ENCODE measurements at places on chromosomes 16 and 17.
A peak's percentile ranks its signal among the peaks of the same experiment; 100 is the strongest.

- no peak for DNase-seq
These were observed 117.9 kb upstream of the TNRC6C start for GRCh38 chr17:77840513-77841165.

DNA sequence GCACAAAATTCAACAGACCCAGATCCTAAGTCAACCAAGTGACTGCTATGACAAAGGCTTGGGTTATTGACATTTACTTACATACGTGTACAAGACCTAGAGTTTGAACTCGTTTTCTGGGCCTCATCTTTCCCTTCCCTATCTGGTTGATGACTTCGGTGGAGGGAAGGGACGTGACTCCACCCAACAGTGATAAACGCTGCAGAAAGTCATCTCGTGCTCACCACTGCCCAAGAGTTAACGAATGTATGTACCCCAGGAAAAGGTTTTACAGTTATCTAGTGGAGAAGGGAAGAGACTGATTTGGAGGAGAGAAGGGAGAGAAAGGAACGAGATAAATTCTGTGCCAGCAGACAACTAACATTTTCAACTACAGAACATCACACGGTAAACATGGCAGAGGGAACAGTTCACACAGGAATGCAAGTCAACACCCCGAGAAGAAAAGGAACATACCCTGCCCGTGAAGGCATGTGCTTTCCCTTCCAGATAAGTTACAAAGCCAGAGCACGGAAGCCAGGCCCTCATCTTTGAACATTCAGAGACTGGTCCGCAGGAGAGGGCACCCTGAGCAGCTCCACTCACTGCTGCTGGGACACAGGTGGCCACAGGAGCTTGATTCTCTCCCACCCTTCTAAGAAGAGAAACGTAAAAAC, 13.9 kb upstream of the CYTH1 start:
- DNase-seq = no peak

GRCh38 chr16:49912721-49913120, 56.8 kb upstream of the ZNF423 start:
- no peak for DNase-seq

DNA sequence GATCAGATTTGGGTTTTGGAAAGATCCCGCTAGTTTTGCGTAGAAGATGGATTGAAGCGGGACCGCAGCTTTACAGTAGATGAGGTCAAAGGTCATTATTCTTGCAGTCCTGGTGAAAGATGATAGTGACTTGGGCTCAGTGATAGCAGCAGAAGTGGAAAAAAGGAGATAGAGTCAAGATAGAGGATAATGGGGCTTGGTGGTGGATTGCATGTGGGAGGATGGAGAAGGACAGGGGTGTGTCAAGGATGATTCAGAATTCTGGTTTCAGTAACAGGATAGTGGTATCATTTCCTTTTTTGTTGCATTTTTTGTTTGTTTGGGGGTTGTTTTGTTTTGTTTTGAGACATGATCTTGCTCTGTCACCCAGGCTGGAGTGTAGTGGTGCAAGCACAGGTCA, 28.7 kb downstream of the CHD9NB start:
- DNase-seq = no peak

GRCh38 chr17:81027591-81028505, 7.1 kb upstream of the BAIAP2 start:
- no peak for DNase-seq

DNA sequence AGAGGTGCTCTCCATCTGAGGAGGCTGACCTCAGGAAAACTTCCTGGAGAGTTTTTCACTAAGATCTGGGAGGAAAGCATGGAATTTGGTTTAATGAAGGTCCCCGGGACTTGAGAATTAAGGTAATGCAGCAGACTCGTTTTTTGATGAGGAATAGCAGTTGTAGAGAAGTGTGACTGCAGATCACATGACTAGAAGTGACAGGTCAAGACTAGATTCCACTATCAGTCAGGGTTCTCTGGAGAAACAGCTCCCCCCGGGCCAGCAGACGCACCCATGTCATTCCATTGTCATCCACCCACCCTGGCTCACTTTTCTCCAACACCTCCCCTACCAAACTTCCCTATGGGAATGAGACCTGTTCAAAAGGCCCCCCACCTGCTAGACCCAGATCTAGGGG, 1.9 kb upstream of the DHRS13 start:
- no peak for DNase-seq

DNA sequence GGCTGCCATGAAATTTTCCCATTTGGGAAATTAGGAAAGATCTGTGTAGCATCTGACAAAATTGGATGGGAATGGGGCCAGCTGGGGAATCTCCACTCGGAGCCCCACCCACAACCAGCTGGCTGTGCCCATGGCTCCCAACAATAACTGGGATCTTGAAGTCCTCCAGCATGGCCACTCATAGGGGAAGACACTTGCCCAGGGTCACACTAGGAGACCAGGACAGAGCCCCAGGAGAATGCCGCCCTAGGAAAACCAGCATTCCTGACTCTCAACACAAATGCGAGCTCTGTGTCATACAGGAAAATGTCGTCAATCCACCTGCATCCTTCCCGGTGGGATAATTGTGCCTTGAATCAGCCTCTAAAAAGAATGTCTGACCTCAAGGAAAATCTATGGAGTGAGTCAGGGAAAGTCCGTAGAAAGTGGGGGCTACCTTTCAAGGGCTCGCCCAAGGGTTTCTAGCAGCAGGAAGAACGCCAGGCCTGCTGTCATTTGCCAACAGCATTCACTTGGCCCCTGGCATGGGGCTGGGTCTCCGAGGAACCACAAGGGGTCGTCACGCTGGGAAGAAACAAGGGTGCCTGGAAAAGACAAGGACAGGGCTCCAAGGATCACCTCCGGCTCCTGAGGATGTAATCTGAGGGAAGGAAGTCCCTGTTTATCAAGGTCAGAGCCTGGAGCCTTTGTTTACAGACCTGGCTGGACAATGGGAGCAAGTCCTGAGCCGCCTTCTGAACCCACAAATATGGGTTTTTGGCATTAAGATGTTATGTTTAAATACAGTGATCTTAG, 15.9 kb downstream of the CDH5 start:
- no peak for DNase-seq

DNA sequence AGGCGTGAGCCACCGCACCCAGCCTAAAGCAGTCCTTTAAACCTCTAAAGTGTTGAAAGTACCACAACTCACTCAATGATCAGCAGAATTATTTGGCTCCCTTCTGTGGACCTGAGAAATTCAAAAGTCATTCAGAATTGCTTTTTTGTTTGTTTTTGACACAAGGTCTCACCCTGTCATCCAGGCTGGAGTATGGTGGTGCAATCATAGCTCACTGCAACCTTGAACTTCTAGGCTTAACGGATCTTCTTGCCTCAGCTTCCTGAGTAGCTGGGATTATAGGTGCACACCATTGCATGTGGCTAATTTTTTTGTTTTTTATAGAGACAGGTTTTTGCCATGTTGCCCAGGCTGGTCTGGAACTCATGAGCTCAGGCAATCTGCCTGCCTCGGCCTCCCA, 44.3 kb downstream of the TRAF4 start:
- DNase-seq = no peak

- no peak for DNase-seq
These were observed 4.6 kb upstream of the KCNJ12 start for GRCh38 chr17:21371511-21372081.

- no peak for DNase-seq
These were observed 346.2 kb upstream of the ASIC2 start for GRCh38 chr17:33639103-33639880.

DNA sequence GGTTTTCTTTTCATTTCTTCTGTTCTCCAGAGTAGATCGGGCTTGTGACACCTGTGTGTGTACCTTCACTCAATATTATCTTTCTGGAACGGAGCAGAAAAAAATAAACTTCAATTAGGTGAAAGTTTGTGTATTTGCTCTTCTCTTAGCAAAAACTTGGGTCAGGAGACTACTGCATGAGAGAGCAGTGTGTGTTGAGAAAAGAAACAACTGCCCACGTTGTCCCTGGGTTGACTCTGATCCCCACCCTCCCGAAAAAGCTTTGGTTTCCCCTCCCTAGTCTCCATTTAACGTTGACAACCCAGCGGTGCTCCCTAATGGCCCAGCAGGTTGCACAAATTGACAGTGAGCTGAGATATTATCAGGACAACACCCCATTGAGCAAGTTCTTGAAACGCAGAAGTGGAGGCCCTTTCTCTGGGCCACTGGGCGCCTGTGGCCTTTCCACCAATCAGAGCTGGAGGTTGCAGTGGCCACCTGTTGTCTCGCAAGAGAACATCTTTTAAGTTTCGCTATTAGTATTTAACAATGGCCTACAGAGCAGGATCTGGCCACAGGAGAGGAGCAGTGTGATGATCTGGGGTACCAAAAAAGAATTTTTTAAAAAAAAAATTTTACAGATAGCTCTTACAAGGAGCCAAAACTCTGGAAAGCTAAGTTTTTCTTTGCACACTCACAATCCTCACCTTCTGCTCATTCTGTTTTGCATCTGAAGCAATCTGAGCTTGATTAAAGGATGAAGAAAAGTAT, 1.5 kb upstream of the TOX3 start:
- DNase-seq = no peak

- DNase-seq = no peak
These were observed 78.4 kb upstream of the STAC2 start for GRCh38 chr17:39304188-39304587.

DNA sequence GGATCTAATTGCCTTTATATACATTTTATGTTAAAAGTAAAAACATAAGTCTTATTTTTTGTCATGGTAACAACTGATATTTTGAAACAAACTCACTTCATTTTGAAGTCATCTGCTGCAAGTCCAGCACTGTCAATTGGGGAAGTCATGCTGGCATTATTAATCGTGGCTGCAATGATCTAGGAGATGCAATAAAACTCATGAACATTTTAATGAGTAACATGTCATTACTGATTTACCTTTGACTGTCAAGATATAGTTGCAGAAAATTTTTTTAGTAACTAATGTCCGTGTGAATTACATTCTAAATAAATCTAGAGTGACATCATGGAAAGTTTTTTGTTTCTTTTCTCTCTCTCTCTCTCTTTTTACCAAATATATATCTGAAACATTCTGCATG, 17.3 kb upstream of the KRT24 start:
- DNase-seq = no peak

GRCh38 chr17:56893503-56893902, 20.3 kb downstream of the TRIM25 start:
- no peak for DNase-seq

DNA sequence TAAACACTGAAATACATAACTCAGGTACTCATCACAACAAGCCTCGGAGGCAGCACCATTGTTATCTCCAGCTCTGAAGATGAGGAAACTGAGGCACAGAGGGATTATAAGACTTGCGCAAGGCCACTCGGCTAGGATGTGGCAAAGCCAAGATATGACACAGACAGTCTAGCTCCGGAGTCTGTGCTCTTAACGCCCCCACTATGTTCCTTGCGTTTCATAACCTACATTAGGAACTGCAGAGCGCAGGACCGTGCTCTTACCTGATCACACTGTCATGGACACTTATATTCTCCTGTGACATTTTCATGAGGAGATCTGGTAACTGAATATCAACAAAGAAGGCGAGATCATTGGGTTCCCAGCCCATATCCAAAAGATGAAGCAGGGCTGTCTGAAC, 85.1 kb downstream of the ZZEF1 start:
- no peak for DNase-seq

GRCh38 chr16:74321356-74321755, 24.7 kb downstream of the PSMD7 start:
- no peak for DNase-seq

- DNase-seq = no peak
These were observed 877 bp upstream of the BCL7C start for GRCh38 chr16:30894540-30895368.

- peak; percentile 52 for DNase-seq
These were observed 29.9 kb upstream of the ARL4D start for GRCh38 chr17:43368740-43369506.
